Caudate nucleus (tissue), 63 donors: ENCODE measurements at places on chromosomes 1 and 21.

DNA sequence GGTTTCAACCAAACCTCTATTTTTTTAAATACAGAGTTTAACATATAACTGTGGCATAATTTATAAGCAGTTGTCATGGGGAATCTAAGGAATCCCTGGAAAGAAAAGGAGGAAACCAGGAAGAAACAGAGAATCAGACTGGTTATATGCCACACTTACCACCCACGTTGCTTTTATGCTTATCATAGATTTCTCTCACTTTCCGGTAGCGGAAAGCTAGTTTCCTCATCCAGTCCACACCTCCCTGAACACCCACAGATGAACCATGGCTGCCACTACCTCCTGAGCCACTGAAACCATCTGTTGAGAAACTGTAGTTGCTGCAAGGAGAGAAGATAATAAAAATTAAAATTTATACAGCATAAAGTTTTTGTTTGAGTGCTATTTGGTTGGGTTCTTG lies 33.5 kb downstream of the XKR8 start:
- no peak for DNase-seq

DNA sequence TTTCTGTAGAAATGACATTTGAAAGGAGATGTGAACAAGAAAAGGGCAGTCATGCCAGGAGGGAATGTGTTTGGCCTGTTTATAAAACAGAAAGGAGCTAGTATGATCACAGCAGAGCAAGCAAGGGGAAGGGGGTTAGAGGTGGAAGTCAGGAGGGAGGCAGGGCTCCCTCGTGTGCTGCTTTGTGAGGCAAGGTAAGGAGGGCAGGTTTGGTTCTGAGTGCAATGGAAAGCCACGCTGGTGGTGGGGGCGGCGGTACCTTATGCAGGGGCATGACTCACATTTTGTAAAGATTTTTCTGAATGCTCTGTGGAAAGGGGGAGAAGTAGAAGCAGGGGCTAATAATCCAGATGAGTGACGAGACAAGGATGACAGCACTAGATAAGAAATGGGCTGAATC lies 197.5 kb upstream of the C8B start:
- DNase-seq: no peak

DNA sequence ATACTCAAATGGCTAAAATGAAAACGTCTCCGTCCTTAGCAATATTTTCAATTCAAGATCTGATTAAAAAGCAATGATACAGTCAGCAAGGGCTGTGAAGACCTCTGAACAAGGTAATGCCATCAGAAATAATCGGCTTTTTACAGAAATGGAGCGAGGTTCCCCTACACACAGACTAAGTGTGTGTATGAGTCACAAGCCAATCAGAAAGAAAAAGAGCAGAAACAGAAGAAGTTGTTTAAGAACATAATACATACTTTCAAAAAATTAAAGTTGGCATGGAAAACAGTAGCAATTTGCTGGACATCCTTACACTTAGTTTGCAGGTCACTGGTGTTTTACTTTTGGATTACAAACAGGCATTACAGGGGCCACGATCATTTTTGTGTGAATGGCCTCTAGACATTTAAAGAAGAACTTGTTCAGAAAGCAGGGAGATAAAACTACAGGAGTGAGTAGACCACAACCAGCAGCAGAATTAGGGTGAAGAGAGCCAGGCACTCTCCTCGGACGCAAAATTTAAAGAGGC lies 350.0 kb upstream of the RUNX1 start:
- no peak for DNase-seq

- DNase-seq: no peak
These were observed 9.4 kb downstream of the NCSTN start for GRCh38 chr1:160352555-160352954.

- no peak for DNase-seq
These were observed 75.0 kb upstream of the MACF1 start for GRCh38 chr1:39129514-39129913.
